Epithelial cell of proximal tubule (primary cell): ENCODE measurements at places on chromosomes 5 and 9.

DNA sequence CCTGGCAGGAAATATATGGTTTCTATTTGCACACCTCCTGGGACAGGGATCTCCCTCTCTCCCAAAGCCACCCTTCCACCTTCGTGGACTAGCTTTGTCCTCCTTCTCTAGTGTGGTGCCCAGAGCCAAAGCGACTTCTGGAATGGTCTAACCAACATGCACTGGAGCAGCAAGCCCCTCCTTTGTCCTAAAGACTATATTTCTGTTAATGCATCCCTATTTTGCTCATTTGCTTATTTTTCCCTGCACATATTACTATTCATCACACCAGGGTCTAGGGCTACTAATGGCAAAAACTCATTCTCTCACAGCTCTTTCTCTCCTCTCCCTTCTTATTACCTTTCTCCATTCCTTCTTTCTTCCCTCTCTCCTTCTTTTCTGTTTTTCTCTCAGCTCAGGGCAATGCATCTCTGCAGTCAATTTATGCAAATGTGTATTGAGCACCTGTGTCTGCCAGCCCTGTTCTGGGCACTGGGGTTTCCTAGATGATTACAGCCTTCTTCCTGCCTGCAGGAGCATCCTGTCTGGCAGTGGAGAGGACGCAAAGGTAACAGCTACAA, 2.8 kb upstream of the NEURL1B start:
- DNase-seq: no peak

GRCh38 chr5:66777868-66778267, 181.7 kb downstream of the MAST4 start:
- no peak for DNase-seq

- DNase-seq: no peak
These were observed 1028.5 kb upstream of the ACO1 start for GRCh38 chr9:31355965-31356364.

GRCh38 chr5:153601377-153601776, 110.9 kb downstream of the GRIA1 start:
- DNase-seq: no peak

DNA sequence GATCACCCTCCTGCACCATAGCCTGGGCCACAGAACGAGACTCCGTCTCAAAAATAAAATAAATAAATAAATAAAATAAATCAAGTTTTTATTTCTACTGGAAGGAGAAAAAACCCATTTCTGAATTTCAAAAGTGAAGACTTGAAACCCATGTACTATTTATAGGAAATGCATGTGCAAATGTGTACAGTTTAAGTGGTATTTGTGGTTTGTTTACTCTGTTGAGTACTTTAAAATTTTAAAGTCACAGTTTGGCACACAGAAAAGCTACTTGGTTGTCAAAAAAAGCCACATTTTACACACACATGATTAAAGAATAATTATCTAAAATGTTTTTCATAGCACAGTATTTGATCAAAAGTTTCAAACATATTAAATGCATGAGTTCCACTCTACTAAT, 43.6 kb downstream of the NR3C1 start:
- DNase-seq: no peak

DNA sequence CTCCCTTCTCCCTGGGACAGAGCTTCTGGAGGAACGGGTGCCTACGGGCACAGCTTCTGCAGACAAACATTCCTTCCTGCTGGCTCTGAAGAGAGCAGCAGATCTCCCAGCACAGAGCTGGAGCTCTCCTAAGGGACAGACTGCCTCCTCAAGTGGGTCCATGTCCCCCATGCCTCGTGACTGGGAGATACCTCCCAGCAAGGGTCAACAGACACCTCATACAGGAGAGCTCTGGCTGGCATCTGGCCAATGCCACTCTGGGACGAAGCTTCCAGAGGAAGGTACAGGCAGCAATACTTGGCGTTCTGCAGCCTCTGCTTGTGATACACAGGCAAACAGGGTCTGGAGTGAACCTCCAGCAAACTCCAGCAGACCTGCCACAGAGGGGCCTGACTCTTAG, 227.9 kb downstream of the SPATA31D1 start:
- no peak for DNase-seq

DNA sequence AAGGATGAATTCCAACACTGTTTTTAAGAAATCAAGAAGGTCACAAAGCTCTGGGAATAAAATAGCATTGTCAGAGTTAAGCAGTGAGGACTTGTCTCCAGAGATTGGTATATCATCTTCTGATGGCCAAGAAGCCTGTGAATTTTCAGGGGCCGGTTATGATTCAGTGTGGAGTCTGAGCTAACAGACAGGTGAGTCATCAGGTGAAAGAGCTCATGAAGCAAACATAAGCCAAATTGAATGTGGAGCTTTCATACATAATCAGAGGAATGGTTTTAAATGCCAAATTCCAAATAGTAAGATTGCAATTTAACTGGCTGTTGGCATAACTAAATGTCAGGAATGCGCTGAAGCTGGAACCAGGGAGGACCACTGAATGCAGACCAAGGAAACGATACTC, 494.2 kb downstream of the MTRR start:
- DNase-seq: no peak

DNA sequence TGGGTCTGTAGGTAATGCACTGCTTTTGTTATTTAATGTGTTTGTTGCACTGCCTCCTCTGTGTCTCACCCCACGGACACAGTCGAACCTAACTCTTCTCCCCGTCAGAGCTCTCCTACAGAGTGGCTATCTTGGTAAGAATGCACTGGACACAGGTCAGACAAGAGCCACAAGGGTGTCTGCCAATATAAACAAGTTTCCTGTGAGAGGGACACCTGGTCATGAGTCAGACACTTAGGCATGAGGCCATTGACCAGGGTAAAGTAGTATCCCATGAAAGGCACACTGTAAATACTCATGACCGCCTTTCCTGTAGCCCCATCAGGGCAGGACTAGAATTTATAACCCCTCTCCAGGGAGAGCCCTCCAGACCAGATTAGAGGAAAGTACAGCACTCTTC, 115.5 kb downstream of the SLC12A2 start:
- DNase-seq: peak; percentile 56

DNA sequence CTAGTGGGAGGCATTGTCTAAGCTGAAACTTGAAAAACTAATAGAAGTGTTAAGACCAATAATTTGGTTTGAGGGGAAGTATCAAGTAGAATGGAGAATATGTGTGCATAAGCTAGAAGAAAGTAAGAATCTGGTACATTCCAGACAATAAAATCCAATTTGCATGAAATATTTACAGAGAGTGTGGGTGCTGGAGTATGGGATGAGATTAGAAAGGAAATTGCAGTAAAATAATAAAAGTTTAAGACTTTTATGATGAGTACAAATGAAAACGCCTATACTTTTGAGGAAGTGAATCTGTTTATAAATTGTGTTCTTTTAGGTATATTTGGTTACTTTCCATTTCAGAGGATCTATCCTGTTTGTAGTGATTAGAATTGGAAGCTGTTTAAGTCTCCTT, 165.4 kb upstream of the TNC start:
- DNase-seq: no peak

- DNase-seq: peak; percentile 19
These were observed 89.8 kb downstream of the SLC1A3 start for GRCh38 chr5:36696059-36696673.

DNA sequence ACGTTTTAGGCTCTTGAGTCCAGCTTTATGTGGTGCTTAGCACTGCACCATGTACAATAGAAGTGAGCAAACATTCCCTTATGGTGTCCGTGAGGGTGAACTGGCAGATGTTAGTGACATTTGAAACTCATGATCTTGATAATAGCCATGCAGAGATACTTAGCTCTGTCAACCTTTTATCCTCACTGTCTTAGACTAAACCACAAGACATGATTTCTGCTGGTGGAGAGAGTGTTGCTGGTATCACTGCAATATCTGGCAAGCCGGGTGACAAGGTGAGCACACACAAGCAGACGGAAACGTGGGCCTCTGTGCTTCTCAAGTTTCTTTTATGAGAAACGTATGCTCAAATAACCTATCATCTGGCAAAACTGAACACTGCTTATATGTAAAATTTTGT, 68.4 kb downstream of the CAST start:
- no peak for DNase-seq

DNA sequence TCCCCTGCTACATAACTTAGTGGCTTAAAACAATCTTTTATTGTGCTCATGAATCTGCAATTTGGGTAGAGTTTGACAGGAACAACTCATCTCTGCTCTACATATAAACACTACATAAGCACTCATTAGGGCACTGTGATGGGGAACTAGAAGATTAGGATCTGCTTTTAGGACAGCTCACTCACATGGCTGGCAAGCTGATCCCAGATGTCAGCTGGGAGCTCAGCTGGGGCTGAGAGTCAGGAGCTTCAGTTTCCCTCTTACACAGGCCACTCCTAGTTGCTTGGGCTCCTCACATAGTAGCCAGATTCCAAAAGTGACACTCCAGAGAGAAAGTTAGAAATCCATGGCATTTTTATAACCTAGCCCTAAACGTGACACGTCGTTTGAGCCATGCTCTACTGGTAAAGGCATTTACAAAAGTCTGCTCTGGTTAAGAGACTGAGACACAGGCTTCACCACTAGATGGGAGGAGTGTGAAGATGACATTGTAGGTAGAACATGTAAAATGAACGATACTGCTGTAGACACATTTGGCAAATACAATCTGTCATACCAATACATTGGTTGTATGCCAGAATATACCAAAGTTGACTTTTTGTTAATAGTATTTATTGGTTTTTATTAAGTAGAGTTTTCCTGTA, 23.6 kb downstream of the SCAI start:
- no peak for DNase-seq

DNA sequence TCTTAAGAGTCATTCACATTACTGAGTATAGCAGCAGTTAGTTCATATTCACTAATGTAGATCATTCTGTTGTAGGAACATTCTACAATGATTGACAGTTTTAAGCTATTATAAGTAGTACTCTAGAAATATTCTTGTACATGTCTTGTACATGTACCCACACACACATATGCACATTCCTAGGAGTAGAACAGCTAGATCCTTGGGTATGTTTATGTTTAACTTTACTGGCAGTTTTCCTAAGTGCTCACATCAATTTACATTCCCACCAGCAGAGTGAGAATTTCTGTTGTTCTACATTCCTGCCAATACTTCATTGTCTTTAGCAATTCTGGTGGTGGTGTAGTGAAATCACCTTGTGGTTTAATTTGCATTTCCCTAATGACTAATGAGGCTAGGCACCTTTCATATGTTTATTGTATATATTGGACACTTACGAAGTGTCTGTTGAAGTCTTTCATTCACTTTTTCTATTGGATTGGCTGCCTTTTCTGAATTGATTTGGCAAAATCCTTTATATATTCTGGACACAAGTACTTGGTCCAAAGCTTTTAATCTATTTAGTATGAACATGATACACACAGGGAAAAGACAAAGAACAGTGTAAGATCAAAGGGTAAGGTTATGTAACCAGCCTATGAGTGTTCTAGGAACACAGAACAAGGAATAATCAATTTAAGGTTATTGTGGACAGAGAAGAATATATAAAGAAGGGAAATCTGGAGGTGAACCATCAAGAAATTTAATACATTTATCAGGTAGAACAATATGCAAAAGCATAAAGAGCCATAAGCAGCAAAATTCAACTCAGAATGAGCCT, 95.6 kb downstream of the MLLT3 start:
- peak; percentile 88 for DNase-seq

- no peak for DNase-seq
These were observed 24.4 kb upstream of the ZSWIM6 start for GRCh38 chr5:61307611-61308010.

DNA sequence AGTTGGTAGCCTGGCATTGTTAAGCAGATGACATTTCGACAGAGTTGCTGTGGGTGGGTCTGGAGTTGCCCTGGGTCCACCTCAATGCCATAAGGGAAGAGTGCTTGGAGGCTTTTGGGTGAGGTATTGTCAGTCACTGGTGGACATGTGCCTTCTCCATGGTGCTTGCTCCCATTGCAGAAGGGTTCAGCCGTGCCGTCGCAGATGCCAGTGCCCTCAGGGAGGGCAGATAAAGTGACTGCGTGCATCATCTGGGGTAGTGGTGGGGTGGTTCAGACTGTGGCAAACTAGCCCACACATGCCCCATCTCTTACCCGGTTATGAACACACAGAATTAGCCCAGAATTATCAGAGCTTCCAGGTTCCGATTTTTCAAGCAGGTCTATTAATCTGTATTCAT, 71.6 kb downstream of the FBXL7 start:
- DNase-seq: no peak

- DNase-seq: no peak
These were observed 17.3 kb upstream of the TNIP1 start for GRCh38 chr5:151097820-151098767.

DNA sequence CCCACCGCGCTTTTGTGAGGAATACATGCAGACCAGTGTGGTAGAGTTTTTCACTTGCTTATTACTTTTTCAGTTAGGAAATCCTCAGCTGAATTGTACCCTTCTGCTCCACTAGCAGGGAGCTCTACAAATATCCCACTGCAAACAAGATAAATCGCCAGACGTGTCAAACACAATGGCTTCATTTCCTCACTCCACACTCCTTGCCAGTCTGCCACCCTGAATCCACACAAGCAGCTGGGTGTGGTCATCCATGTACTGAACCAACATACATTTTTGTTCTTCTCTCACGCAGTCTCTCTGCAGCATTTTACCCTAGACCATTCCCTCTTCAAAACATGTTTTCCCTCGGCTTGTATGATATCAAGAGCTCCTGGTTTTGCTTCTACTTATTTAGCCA, 3.7 kb upstream of the ROR2 start:
- no peak for DNase-seq

- DNase-seq: no peak
These were observed 172.3 kb downstream of the TENT4A start for GRCh38 chr5:6885581-6885980.

- DNase-seq: no peak
These were observed 797.3 kb upstream of the ACO1 start for GRCh38 chr9:31587146-31587545.

GRCh38 chr5:174293481-174293880, 248.0 kb downstream of the NSG2 start:
- DNase-seq: no peak

GRCh38 chr9:91159664-91160121, 202.0 kb downstream of the AUH start:
- no peak for DNase-seq

- no peak for DNase-seq
These were observed 97.3 kb downstream of the PAPPA start for GRCh38 chr9:116250891-116251290.

DNA sequence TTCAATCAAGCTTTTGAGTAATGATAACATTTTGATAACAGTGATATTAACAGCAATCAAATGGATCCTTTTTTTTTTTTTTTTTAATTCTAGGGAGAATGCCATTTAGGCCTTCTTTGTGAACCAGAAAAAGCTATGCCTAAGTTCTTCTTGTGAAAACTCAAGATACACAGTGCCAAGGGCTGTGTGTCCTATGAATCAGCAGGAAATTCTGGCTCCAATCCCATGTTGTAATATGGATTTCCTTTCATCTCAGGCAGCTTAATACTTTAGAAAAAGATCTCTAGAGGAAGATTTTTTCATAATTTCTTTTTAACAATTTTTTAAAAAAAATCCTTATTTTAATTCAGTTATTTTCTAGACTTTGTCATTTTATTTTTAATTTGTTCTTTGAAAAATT, 96.1 kb downstream of the NUDT12 start:
- DNase-seq: no peak

- DNase-seq: no peak
These were observed 162.3 kb downstream of the FGF18 start for GRCh38 chr5:171581781-171582180.
